ENCODE measurements at places on chromosomes 16 and 17.

- DNase-seq: no peak
Observed at GRCh38 chr16:65318138-65318537, 196.3 kb upstream of the CDH11 start.

GRCh38 chr17:21377705-21378396, 1.7 kb downstream of the KCNJ12 start:
- no peak for DNase-seq

DNA sequence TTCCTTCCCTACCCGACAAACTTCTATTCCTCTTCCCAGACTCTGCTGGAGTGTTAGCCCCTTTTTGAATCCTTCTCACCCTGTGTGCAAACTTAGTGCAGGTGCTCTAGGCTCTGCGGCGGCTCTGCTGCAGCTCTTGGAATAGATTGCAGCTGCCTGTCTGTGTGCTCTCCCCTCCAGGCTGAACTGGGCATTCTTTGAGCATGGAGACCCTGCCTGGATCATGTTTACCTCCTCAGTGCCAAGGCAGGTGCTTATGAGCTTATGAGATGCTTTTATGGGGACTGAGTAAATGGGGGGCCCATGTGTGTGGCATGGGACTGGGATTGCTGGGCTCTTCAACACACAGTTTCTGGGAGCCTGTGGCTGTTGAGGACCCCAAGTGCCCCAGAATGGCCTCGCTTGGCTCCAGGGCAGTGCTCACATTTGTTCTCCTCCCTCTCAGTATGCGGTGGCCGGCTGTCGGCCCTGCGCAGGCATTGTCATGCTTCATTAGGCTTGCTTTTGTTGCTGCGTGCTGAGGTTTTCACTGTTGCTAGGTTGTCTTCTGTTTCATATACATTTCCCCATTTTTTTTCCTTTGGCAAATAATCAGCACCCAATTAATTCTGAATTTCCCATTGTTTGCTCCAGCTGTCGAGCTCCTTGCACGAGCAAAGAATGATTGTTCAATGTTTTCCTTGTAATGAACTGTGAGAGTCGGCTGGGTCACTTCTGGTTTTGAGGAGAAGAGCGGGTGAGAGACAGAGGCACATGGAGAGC, 185.5 kb upstream of the NLRP1 start:
- DNase-seq: no peak

GRCh38 chr16:84550096-84550495, 45.6 kb upstream of the MEAK7 start:
- DNase-seq: no peak

DNA sequence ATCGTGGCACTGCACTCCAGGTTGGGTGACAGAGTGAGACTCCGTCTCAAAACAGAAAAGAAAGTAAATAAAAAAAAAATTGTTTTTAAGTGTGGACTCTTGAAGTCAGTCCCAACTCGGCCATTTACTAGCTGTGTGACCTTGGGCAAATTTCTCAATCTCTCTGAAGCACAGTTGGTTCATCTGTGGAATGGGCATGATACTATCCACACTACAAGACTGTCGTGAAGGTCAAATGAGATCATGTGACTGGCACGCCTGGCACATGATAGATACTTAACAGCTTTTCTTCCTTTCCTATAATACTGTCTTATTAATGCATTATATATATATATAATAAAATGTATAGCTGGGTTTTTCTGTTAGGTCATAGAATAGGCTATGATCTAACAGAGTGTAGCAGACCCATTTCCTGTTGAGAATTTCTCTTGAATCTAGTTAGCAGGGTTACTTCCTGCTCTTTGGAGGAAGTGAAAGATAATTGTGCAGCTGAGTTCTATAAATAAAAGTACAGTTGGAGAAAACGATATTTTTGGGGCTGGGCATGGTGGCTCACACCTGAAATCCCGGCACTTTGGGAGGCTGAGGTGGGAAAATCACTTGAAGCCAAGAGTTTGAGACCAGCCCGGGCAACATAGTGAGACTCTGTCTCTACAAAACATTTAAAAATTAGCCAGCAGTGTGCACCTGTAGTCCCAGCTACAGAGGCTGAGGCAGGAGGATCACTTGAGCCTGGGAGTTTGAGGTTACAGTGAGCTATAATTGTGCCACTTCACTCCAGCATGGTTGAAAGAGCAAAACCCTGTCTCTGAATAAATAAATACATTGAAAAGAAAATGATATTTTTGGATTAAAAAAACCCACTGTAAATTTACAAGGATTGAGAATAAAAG, 7.3 kb downstream of the MILR1 start:
- no peak for DNase-seq

DNA sequence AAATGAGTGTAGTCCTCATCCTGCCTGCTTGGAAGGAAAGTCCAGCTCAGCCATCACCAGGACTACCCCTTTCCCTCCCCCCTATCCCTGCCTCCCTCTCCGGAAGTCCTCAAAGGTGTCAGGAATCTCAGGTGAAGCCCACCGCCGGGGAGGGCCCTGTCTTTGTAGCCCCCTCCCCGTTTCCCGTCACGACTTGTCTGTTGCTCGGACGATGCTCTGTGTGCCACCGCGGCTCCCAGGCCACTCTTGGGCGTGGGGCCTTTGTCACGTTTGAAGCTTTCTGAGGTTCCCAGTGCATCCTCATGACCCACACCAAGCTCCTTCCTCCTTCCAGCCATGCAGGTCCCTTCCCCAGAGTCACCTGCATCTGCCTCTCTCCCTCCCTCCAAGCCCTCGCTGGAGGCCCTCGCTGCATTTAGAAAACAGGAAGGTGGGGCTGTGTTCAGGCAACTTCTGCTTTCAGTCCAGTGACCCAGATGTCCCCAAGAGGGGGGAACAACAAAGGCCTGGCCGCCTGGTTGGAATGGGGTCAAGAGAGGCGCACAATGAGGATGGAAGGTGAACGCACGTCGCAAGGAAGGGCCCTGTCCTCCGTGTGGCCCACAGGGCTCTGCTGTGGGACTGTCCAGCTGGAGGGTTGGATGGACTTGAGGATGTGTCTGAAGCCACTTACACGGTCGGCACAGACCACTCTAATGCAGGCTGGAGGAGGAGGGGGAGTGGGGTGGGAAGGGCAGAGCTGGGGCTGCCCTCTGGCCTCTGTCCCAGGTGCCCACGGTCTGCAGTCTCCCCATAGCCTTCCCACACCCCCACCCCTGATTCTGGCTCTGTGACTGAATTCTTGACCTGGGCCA, 59.9 kb downstream of the OR1D5 start:
- no peak for DNase-seq

All from glomerular endothelial cell (primary cell).